ENCODE measurements at places on chromosomes 2 and 18.

DNA sequence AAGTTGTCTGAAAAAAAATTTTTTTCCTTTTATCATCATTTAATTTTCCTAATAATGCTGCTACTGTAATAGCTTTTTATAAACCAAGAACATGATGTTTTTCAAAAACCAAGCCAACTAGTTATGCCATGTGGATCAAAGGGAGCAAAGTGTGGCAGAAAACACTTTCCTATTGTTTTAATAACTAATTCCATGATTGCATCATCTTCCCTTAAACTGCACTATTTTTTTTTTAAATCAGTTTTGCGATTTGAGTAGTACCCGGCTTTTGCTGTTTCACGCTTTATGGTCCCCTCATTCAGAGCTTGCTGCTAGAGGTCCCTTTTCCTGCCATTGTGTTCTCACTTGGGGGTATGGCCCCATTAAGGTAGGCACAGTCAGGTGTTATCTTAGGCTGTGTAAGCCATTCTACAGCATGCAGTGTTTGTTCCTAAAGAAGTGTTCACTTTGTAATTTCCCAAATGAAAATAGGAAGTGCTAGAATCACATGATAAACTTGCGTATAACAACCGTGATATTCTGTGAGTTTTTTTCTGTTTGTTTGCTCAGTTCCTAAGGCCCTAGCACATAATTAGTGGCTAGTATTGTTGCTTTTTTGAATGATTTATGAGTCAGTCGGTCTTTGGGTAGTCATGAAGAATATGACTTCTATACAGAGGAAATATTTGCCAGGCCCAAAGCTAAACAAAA is 225.8 kb downstream of the PTGR3 start:
- no peak for DNase-seq

GRCh38 chr2:124343827-124344498 is 318.9 kb downstream of the CNTNAP5 start:
- DNase-seq: no peak

GRCh38 chr18:27728659-27729058 is 448.3 kb downstream of the CDH2 start:
- no peak for DNase-seq

DNA sequence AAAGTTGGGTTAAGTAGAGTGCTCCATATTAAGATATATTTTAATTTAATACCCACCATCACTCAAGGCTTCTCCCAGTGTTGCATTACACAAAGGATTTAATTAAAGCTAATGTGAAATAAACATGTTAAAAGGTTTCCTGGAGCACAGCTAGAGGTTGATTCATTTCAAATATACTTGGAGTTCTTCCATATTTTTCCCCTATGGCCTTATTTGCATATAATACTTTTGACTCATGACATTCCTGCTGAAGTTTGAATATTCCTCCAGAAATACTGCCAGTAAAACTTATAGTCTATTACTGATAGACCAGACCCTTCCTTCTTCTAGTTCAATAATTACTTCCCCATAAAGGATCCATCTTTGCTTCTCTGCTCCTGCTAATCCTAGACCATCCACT is 227.5 kb downstream of the GULP1 start:
- no peak for DNase-seq

DNA sequence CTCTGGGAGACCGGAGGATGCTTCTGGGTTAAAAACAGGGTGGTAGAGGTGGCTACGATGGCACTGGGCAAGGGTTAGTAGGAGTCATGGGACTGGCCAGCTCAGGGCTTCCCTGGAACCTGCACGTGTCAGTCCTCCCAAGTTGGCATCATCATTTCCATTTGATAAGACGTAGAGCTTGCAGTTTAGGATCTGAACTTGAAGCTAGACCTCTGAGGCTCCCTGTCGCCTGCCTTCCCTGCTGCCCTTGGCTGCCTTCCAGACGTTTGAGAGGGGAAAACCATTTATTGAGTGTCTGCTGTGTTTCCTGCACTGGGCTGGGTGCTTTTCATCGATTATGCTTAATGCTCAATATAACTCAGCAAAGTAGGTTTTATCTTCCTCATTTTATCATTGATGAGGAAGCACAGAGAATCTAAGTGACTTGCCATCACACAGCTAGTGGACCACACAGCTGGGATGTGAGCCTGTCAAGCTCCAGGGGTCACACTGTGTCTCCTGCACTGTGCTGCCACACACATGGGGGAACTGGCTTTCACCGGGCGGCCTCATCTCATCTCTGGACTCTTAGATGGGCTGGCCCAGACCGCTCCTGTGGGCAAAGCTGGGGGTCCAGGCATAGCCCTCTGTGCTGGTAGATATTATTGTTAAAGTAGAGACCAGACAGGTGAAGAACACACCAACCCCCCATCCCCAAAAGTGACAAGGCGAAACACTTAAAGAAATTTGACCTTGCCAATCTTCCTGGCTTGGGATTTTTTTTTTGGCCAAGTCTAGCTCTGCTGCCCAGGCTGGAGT is 7.8 kb downstream of the NT5DC4 start:
- no peak for DNase-seq

GRCh38 chr2:64617631-64618151 is 36.0 kb downstream of the SERTAD2 start:
- DNase-seq: no peak

- DNase-seq: no peak
Measured at GRCh38 chr18:10074728-10075127, 160.9 kb downstream of the VAPA start.

DNA sequence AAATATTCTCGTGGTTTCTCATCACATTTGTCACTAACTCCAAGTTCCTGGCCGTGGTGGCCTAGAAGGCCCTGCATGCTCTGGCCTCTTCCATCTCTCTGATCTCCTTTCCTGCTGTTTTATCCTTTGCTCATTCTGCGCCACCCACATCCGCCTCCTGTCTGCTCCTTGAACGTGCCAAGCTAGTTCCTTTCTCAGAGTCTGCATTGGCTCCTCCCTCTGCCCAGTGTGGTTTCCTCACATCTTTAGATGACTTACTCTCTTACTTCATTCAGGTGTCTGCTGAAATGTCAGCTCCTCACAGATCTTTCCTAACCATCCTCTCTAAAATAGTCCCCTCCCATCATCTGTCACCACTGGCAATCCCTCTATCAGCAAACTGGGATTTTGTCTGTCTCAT is 158.6 kb upstream of the RBMS1 start:
- DNase-seq: no peak

GRCh38 chr2:64707276-64707675 is 53.6 kb upstream of the SERTAD2 start:
- no peak for DNase-seq

GRCh38 chr2:149313512-149313972 is 16.8 kb upstream of the LYPD6 start:
- DNase-seq: no peak

Measured in hypothalamus (tissue), 51 donors.